ENCODE measurements at places on chromosomes 7 and 10.

GRCh38 chr10:32961343-32961894 is 3.4 kb upstream of the ITGB1 start:
- DNase-seq = no peak

GRCh38 chr10:26488344-26488743 is 50.2 kb downstream of the APBB1IP start:
- no peak for DNase-seq

DNA sequence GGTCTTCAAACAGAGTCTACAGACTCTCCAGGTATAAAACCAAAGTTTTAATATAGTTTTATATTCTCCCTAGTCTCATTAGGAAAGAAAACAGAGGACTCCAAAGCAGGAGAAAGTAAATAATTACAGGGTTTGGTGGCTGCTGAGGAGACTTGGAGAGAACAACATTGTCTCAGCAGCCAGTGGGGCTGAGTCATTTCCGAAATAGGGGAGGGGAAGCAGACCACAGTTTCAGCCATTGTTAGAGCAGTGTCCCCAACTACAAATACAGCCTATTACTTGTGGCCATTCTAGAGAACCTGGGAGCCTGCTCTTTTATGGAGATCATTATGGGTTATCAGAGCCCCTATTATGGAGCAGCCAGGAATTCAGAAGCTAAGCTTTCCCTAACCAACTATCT is 44.2 kb upstream of the A1CF start:
- DNase-seq = no peak

DNA sequence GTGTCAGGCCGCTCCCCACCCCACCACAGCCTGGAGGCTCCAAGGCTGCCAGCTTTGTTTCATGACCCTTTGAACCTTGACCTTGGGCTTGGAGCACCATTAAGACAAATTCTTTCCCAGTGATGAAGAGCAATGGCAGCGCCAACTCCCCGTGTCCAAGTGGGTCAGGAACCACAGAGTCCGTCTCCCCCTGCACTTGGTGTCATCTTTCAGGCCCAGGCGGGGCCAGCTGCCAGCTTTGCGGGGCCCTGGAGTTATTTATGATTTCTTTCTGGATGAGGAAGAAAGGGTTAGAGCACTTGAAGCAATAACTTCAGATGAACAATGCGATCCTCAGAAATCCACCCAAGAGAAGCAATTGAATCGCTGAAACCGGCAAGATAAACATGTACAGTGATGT is 110.8 kb downstream of the MYL10 start:
- no peak for DNase-seq

DNA sequence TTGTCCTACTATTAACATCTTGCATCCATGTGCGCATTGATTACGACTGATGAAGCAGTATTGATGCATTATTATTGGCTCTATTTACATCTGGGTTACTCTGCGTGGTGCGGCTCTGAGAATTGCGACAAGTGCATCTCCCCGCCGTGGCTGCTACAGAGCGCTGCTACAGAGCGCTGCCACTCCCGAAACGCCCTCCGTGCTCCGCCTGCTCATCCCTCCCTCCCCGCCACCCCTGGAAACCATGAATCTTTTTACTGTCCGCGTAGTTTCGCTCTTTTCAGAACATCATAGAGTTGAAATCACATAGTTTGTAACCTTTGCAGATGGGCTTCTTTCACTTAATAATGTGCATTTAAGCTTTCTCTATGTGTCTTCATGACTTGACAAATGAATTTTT is 74.1 kb downstream of the ADARB2 start:
- no peak for DNase-seq

- DNase-seq = no peak
Observed at GRCh38 chr10:12405342-12406320, 56.3 kb downstream of the CAMK1D start.

- DNase-seq = no peak
Observed at GRCh38 chr7:155356323-155357105, 58.8 kb downstream of the INSIG1 start.

DNA sequence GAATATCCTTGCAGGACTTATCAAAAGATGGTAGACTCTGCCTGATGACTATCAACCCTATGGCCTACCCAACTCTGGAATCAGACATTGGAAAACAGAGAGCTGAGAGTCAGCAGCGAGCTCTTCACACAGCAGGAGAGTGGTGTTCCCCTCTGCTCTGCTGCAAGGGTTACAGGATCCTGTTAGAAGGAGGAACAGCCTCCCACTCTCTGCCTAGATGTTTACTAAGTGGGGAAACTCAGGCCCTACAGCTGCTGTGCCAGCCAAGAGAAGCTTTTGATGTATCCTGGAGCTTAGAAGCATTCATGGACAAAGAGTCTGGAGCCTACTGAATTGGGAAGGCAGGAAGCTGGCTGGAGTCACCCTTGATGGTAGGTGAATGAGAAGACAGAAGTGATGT is 104.6 kb downstream of the ABLIM1 start:
- DNase-seq = no peak
